ENCODE measurements at places on chromosomes 6 and 20.

DNA sequence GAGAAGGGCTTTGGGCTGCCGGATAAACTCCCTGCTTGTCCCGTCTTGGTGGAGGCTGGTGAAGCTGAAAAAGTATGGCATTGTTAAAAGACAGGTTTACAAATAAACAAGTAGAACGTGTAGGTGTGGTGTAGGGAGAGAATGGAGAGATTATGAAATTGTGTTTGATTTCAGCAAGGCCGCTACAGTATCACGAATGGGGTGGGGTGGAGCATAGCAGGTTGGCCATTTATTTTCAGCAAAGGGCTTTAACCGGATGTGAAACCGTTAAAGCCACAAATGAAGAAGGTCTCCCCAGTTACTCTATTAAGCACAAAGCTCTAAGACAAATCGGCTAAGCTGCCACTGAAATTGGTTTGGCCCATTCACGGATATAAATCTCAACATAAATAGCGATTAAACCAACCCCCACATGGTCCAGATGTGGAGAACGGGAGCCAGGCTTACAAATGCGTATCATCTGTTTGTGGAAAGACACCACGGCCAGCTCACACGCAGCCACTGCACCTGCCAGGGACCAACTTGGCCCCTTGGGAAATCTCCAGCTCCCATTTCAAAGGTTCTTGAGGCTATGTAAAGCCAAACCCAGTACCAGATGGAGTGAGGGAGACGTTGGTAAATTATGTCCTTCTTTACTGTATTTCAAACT, 94.0 kb downstream of the ZMYND8 start:
- DNase-seq, result no peak

- DNase-seq, result no peak
Observed at GRCh38 chr6:130136798-130137197, 86.0 kb downstream of the SAMD3 start.

- no peak for DNase-seq
Observed at GRCh38 chr6:138719011-138719635, 54.4 kb upstream of the CCDC28A start.

DNA sequence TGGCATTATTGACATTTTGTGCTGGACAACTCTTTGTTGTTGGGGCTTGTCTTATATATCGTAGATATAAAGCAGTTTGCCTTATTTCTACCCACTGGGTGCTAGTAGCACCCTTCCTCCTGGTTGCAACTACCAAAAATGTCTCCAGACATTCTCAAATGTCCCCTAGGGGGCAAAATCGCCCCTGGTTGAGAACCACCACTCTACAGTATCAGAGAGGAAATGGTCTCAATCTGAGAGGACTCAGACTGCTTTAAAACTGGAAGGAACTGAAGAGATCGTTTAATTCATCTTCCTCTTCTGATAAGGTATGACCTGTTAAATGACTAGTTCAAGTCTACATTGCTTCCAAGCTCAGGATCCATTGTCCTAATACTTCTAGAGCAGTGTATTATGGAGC, 14.9 kb downstream of the SH3BGRL2 start:
- DNase-seq, result peak; percentile 22

DNA sequence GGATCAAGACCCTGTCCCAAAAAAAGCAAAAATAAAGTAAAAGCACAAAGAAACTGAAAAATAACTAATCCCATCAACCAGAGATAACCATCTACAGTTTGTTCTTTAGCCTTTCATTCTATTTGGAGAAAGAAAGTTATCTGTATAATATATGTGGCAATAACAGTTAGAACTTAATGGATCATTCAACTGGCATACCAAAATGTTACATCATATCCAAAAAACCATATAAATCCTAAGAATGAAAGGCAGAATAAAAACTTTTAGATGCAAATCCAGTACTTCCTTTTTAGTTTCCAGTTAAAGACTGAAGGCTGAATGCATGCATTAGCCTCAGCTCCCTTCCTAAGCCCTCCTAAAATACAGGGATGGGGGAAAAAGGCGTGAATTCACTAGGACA, 25.2 kb downstream of the ILRUN start:
- no peak for DNase-seq

DNA sequence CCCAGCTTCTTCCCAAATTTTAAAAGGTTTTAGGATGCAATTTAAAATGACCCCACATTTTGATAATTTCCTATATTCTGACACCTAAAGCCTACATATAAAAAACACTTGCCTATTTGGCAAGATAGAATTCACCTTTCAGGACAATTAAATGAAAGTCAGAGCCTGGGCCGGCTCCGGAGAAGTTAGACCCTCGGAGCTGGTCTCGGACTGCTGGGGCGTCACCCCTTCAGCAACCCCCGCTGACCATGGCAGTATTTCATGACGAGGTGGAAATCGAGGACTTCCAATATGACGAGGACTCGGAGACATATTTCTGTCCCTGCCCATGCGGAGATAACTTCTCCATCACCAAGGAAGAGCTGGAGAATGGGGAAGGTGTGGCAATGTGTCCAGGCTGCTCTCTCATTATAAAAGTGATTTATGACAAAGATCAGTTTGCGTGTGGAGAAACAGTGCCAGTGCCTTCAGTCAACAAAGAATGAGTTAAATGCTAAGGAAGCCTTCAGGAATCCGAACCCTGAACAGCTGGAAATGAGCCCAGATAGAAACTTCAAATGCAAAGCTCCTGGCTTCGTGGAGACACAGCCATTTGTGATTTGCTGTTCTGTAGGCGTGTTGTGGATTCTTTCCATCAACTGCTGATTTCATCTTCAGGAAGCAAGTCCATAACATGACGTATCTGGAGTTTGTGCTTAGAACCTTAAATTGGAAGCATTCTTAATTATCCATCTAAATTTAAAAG, 16.0 kb downstream of the TCFL5 start:
- DNase-seq, result no peak

DNA sequence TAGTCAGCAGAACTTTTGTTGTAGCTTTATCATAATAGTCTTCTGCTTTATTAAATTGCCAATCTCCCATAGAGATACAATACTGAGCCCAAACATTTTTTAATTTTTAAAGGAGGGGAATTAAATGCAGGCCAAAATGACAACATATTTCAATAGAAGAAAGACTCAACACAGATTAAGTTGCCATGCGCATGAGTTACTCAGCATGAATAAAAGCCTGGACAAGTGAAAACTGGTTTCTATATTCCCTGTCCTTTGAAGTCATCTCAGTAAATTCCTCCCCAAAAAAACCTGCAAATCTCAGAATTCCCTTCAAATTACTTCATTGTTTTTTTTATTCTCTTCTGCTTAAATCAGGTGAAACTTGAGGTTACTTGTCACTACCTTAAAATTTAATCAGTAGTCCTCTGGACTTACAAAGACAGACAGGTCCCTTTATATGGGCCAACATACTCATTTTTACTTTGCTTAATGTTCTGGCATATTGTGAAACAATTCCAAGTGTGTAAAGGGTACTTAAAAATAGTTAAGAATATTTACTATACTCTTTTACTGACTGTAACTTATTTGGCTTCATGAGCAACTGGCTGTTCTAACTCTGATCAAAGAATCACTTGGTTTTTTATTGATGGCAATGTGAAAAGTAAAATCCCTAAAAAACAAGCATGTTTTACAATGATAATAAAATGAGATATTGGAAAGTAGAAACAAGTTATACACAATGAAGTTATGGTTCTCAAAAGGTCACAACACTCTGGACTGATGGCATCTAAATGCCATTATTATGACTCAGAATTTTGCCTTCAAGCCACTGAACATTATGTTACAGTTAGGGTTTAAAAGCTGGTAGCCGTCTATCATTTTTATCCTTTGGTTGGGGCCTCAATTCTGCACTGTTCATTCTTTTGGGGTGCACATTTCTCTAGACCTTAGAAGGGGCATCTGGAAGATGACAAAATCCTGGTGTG, 49.9 kb upstream of the COL21A1 start:
- no peak for DNase-seq

DNA sequence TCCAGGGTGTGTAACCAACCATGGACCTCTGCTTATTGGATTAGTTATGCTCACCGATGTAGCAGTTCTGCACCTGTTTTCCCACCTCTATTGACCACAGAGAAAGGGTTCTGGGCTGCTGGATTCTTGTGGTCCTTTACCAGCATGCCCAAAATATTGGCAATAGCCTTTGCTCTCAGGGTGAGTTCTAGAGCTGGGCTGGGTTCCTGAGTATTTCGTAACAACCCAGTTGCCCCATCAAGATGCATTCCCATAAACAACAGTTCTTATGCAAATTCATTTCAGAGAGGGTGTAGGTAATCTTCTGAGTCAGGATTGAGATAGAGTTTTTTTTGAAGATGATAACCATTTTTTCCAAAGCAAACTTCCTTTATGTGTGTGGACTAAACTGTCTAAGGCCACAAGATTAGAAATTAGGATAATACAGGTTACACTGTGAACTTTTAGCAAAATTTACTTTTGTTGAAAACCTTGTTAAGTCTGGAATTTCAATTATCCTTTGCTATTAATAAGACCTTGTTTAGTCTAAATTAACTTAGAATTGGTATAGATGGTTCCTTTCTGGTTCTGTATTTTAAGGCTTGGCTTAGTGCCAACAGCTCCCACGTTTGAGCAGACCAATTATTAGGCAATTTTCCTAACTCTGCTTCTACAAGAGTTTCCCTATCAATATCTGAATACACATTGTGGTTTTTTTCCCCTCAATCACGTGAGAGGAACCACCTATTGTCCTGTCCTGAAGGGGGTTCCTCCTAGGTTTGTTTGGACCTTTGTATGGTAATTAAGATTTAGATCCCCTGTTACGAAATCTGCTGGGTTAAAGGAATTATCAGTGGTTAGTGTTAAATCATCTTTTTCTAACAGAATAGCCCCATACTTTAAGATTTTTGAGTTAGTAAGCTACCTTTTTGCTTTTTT, 46.1 kb downstream of the TBX18 start:
- no peak for DNase-seq

GRCh38 chr6:82220167-82220566, 27.4 kb downstream of the IBTK start:
- DNase-seq, result no peak

- DNase-seq, result no peak
Observed at GRCh38 chr6:5205877-5206850, 54.6 kb downstream of the LYRM4 start.

GRCh38 chr20:57967364-57967763, 257.5 kb upstream of the PMEPA1 start:
- DNase-seq, result no peak

DNA sequence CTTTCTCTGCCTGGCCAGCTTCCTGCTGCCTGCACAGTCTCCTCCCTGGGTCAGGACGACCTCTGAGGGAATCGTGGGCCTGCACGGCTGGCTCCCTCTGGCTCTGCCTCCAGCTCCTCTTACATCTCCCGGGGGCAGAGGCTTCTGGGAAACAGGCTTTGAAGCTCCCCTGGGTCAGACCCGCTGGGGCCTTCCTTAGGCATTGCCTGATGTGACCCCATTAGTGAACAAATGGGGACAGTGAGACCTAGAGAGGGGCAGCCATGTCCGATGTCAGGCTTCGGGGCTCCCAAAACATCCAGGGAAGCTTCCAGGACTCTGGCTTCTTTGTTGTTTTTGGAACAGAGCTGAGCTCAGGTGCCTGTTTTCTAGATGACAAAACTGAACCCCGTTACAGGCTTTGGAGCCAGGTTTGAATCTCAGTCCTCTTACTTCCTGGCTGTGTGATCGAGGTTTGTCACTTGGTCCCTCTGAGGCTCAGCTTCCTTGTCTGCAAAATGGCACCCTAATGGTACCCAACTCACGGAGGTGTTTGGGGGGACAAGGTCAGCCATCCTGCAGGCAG, 94.3 kb downstream of the CEBPB start:
- no peak for DNase-seq

GRCh38 chr6:69848552-69848951, 17.8 kb upstream of the COL19A1 start:
- DNase-seq, result no peak

- no peak for DNase-seq
Observed at GRCh38 chr6:139600343-139600742, 225.9 kb upstream of the CITED2 start.

GRCh38 chr20:52025938-52026337, 165.6 kb downstream of the ZFP64 start:
- DNase-seq, result no peak

GRCh38 chr6:24464253-24465038, 24.9 kb downstream of the GPLD1 start:
- no peak for DNase-seq

DNA sequence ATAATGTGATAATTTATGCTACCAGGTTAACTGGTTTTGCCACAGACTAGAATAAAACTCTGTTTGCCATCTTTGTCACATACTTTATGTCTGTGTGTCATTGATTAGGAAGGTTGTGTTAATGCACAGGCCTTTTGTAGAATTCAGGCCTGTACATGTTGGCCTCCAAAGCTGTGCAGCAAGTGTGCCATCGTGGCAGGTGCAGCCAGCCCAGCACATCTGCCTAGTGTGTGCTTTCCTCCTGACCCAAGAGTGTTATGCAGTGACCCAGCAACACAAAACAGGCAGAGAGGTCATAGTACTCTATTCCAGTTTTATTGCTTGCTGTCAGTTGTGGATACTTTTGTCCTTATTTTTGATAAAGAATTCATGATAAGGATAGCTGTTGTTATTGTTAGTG, 3.7 kb downstream of the MAP3K4 start:
- no peak for DNase-seq

DNA sequence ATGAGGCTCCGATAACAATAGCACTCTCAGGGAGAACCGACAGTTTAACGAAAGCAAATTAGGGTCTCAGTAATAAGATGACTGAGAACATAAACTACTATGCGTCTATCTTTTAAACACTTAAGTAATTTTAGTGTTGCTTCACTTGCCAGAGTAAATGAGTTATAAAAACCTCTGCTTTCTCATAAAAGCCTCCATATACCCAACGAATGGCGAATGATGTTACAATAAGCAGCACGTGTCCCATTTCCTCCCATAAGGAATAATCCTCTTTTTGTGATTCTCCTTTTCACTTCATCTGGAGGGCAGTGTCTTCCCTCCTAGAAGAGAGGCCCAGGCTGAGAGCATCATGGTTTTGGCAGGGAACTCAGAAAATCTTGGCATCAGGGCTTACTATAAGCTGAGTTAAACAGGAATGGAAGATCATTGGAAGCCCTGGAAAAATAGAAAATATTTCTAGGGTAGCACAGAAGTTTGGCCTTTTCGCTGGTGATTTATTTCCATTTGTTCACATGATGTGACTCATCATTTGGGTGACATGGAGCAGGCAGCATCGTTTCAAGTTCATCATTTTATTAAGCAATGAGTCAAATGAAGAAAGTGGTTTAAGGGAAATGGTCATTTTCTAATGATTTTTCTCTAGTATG, 255.4 kb downstream of the ATXN1 start:
- no peak for DNase-seq

DNA sequence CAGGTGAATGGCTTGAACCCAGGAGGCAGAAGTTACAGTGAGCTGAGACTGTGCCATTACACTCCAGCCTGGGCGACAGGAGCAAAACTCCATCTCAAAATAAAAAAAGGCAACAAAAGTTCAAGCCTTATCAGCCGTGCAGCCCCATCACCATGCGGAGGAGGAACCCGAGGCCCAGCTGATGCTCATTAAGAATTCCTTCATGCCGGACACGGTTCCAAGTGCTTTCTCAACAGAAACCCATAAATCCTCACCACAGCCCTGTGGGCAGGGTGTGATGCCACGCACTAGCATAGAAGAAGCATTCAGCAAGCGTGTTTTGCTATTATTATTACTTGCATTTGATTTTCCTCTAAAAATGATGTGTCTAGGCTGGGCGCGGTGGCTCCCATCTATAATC, 56.3 kb downstream of the PREX1 start:
- no peak for DNase-seq

GRCh38 chr6:140970485-140970884, 1162.2 kb upstream of the GJE1 start:
- no peak for DNase-seq

All from T-cell (primary cell).